ENCODE measurements at places on chromosomes 2 and 18. TPM values are rescaled to one million over a fixed set of nuclear protein-coding genes. Genes with fewer than 3 reads are reported as not detected.

The HADHB gene
- 106 TPM for total RNA-seq

The NYAP2 gene
- total RNA-seq = not detected

The G6PC2 gene
- total RNA-seq = not detected

The AGAP1 gene
- total RNA-seq = 27.5 TPM

DNA sequence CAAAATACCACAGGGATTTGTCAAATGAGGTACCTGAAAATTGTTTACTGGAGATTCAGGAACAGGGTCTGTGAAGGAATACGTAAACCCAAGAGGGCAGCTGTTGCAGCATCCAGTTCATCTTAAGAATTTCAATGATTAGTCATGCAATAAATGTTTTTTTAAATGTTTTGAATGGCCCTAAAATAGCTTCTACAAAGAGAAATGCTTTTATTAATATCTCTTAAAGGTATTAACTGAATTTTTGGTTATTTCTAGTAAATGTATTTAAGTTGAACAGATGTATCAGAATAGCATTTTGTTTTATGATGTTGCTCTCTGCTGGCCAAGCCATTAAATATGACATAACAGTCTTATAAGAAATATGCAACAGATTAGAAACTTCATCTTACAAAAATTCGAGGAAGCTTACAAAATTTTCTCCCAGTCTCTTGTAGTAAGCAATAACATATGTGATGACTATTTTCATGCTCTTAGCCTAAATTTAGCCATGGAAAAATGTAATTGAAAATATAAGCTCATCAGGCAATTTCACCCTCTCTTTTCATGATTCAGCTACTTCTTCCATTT, 863.9 kb downstream of the SUCLG1 start:
- DNase-seq = no peak

DNA sequence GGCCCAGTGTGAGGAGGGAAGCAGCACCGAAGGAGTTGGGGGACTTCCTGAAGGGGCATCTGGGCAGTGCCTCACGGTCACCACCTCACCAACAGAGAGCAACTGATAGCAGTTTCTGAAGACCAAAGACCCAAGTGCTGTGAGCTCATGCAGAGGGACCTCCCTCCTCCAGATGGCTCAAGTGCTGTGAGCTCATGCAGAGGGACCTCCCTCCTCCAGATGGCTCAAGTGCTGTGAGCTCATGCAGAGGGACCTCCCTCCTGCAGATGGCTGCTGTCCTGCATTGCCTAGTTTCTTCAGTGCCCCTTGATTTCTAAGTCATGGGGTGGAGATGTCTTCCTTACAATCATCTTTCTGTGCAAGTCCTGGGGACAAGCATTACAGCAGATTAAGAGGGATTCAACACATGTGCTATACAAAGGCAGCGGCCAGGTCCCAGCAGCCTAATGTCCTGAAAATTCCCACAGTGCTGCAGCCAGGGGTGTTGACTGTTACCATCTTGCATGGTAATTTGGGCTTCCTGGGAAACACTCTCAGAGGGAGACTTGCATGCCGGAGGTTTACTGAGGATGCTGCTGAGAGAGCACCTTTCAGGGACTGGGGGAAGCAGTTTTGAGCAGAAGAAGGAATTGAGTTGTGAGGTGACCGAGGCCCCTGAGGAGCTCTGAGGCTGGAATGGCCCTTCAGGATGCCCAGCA, 409.3 kb downstream of the GALR1 start:
- DNase-seq = no peak

GRCh38 chr2:147521936-147522335, 322.9 kb upstream of the ACVR2A start:
- DNase-seq = no peak

DNA sequence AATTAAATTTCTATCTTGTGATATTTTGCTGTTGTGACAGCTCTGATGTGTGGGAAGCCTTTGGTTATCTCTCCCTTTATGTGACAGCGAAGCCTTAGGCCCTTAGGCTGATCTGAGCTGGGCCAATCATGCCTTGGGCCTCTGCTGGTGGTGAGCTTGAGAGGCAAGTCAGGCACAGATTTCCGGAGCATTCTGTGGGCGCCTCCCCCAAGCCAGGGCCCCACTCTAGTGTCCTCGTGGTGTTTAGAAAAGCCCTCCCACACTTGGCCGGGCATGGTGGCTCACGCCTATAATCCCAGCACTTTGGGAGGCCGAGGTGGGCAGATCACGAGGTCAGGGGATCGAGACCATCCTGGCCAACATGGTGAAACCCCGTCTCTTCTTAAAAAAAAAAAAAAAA, 239.8 kb downstream of the SH3RF3 start:
- no peak for DNase-seq

DNA sequence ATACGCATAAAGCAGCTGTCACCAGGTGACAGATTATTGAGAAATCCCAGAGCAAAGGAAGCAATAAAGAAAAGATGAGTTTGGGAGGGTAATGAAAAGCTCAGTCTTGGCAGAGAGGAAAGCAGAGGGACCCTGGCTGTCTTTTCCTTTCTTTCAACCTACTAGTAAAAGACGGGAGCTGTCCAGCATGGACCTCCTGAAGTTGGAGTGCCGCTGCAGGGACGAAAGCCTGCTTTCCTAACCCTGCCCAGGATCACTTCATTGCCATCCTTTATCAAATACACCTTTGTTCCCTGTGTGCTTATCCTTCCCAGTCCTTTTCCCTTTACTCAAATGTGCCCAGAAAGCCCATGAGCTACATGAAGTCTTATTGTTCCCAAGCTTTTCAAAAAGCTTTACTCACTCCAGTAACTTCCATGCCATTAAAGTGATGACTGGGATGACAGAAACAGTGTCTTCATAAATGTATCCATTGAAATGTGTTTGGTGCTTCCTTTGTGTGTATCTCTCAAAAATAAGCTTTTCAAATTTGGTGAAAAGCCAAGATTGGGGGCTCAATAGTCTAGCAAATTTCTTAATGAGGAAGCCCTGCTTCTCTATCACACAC, 3.7 kb upstream of the SPR start:
- DNase-seq = peak; percentile 65
